ENCODE measurements at places on chromosomes 7 and 10. TPM values are rescaled to one million over a fixed set of nuclear protein-coding genes. Genes with fewer than 3 reads are reported as not detected.

The DPP6 gene
- not detected for total RNA-seq

The ODAD2 gene
- 1.2 TPM for total RNA-seq

The HABP2 gene
- total RNA-seq: not detected

The FANK1 gene
- 10.0 TPM for total RNA-seq

All from smooth muscle cell of bladder (primary cell).